ENCODE measurements at places on chromosomes 2 and 18. TPM values are rescaled to one million over a fixed set of nuclear protein-coding genes. Genes with fewer than 3 reads are reported as not detected.
A peak's percentile ranks its signal among the peaks of the same experiment; 100 is the strongest.

DNA sequence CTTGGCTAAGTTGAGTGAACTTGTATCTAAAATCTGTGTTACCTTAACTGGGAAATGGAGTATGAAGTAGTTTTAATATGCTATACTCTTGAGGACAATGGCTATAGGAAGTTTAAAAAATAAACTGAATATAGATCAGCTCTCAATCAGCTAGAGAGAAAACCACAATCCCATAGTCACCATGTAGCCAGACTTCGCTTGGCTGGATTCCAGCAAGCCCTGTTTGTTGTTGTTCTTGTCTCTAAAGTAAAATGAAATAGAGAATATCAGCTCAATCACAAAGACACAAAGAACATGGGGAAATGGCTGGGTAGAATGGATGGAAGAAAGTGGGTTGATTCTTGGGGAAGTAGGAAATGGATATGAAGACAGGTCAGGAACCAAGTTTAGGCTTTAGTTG, 234.9 kb downstream of the PHLPP1 start:
- no peak overlapping the region for H3K4me3 ChIP-seq
- peaks cover 6% of the 10 kb centered on the region for H3K4me1 ChIP-seq
- no peaks in the 10 kb centered on the region for H3K27me3 ChIP-seq
- H3K27ac ChIP-seq: no peak overlapping the region
- no peak for DNase-seq

GRCh38 chr18:47754311-47755101, 176.0 kb downstream of the SMAD2 start:
- no peak overlapping the region for H3K27ac ChIP-seq
- no peaks in the 10 kb centered on the region for H3K4me1 ChIP-seq
- no peak overlapping the region for H3K4me3 ChIP-seq
- no peak for DNase-seq
- H3K27me3 ChIP-seq: no peaks in the 10 kb centered on the region
- H3K36me3 ChIP-seq: no peaks in the 10 kb centered on the region

GRCh38 chr2:40200366-40200915, 251.4 kb downstream of the SLC8A1 start:
- peaks cover 18% of the 10 kb centered on the region for H3K4me1 ChIP-seq
- no peak overlapping the region for H3K4me3 ChIP-seq
- peak overlapping the region; percentile 94 for H3K27ac ChIP-seq
- H3K27me3 ChIP-seq: no peaks in the 10 kb centered on the region
- no peaks in the 10 kb centered on the region for H3K36me3 ChIP-seq

- no peak for DNase-seq
- H3K4me3 ChIP-seq: no peak overlapping the region
Measured at GRCh38 chr2:41750829-41751228, 297.0 kb upstream of the PKDCC start.

DNA sequence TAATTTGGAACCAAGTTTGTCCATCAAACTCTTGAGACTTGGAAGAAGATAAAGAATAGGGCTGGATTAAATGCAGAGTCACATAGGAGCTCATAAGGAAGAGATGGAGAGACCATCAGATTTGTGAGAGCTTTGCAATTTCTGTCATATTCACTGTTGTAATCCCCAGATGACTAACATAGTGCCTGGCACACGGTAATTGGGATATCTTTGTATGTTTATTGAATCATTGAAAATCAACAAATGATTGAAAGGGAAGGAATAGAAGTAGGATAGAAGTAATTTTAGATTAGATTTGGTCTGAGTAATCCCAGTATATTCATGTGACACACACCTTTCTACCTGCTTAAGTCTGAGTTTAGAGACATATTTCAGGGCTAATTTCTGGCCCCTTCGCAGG, 75.4 kb downstream of the LCLAT1 start:
- no peak for DNase-seq
- H3K36me3 ChIP-seq: peaks cover 5% of the 10 kb centered on the region
- no peaks in the 10 kb centered on the region for H3K4me1 ChIP-seq
- H3K4me3 ChIP-seq: no peak overlapping the region
- H3K27ac ChIP-seq: no peak overlapping the region
- H3K27me3 ChIP-seq: no peaks in the 10 kb centered on the region

DNA sequence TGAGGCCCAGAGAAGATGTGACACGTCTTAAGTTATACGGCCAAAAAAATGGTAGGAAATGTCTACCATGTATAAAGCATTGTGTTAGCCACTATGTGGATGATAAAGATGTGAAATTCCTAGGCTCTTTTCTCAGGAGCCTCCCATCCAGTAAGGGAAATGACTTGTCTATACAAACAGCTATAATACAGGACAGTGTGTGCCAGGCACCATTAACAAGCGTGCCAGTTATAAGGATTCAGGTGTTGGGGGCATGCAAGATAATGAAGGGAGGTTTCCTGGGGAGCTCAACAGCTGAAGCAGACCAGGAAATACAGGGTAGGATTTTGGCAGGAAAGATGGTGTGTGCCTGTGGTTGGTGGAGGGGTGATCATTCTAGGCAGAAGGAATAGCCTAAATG, 37.6 kb downstream of the ALPK2 start:
- no peaks in the 10 kb centered on the region for H3K27me3 ChIP-seq
- peaks cover 8% of the 10 kb centered on the region for H3K4me1 ChIP-seq
- no peak for DNase-seq
- H3K27ac ChIP-seq: no peak overlapping the region
- no peaks in the 10 kb centered on the region for H3K36me3 ChIP-seq

DNA sequence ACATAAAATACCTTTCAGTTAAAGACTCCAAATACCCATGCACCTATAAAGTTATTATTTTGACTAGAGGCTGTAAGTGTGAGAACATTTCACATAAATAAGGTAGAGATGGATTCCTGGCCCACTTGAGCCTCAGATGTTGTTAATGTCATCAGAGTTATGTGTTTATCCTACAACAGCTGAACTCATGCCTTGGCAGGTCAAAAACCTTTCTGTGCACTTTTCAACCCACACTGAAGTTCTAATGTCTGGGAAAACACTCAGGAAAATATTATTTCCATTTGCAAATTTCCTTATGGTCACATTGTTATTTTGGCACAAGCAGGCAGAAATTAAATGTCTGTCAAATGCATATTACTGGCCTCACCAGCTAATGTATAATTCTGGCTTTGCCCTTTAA, 209.2 kb downstream of the LNPK start:
- no peak for DNase-seq
- no peaks in the 10 kb centered on the region for H3K4me1 ChIP-seq
- H3K4me3 ChIP-seq: no peak overlapping the region
- H3K27me3 ChIP-seq: no peaks in the 10 kb centered on the region
- no peaks in the 10 kb centered on the region for H3K36me3 ChIP-seq
- no peak overlapping the region for H3K27ac ChIP-seq

The COL4A3 gene
- polyA plus RNA-seq: not detected

The KCNJ13 gene
- polyA plus RNA-seq: not detected

The DES gene
- polyA plus RNA-seq: 4.0 TPM

The FNDC4 gene
- polyA plus RNA-seq: 11.1 TPM

The C2orf80 gene
- polyA plus RNA-seq: not detected

Measured in IMR-90 (cell line).